ENCODE measurements at places on chromosomes 11 and 22.

GRCh38 chr11:86220653-86221052, 23.9 kb upstream of the EED start:
- no peak for DNase-seq

DNA sequence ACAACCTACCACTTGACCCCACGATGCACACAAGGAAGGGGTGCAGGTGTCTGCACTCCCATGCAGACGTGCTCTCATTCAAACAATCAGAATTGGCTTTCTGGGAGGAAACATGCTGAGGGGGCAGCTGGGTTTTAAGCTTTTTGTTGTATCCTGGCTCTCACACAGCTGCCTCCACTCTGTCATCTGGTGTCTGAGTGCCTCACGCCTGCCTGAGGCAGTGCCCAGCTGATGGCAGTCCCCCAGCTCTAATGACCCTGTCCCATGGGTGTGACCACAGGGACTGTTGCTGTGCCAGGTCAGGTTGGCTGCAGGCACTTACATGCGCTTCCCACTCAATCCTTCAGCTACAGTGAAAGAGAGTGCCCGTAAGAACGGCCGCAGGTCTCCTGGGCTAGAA, 53.7 kb downstream of the ARFGAP3 start:
- no peak for DNase-seq

DNA sequence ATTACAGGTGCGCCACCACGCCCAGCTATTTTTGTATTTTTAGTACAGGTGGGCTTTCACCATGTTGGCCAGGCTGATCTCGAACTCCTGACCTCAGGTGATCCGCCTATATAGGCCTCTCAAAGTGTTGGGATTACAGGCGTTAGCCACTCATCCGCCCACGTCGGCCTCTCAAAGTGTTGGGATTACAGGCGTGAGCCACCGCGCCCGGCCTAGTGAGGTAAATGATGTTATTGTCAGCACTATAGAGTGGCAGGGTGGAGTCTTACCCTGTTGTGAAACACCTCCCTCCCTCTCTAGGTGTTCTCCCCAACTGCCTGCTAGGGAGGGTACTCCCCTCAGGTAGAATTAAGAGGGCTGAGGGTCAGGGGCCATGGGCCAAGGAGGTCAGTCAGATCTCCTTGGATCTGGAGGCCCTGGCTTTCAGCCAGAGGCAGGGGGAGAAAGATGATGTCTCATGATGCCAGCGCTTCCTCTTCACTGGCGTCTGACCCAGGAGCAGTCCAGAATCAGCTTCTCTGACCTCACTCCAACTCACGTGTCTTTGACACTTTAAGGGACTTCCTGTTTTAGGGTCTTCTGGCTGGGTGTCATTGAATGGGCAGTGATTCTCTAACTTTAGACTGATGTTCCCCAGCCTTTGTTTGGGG, 2.0 kb downstream of the GGA1 start:
- DNase-seq, result no peak

DNA sequence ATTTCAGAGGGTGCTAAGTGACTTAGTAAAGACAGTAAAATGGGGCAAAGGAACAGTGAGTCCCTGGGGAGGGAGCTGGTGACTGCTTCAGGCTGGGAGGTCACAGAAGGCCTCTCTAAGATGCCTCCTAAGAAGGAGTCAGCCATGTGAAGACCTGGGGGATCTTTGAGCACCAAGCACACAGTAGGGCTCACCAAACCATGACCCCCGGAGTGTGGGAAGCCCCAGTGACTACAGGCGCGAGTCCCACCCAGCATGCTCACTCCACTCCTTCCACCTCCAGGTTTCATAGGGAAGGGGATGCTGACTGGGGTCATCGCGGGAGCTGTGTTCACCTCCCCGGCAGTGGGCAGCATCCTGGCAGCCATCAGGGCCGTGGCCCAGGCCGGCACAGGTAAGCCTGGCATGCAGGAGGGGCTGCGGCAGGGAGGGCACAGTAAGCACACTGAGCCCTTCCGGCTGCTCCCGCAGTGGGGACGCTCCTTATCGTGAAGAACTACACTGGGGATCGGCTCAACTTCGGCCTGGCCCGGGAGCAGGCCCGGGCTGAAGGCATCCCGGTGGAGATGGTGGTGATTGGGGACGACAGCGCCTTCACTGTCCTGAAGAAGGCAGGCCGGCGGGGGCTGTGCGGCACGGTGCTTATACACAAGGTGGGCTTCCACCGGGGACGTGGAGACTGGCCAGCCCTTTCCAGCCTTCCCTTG, 5.9 kb downstream of the TKFC start:
- no peak for DNase-seq

DNA sequence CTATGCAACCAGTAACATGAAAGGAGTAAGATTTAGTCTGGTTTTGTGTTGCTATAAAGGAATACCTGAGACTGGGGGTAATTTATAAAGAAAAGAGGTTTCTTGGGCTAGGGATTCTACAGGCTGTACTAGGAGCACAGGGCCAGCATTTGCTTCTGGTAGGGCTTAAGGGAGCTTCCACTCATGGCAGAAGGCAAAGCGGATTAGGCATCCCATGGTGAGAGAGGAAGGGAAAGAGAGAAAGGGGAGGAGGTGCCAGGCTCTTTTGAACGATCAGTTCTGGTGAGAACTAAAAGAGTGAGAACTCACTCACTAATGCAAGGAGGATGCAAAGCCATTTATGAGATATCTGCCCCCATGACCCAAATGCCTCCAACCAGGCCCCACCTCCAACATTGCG, 283.2 kb downstream of the OPCML start:
- DNase-seq, result no peak

DNA sequence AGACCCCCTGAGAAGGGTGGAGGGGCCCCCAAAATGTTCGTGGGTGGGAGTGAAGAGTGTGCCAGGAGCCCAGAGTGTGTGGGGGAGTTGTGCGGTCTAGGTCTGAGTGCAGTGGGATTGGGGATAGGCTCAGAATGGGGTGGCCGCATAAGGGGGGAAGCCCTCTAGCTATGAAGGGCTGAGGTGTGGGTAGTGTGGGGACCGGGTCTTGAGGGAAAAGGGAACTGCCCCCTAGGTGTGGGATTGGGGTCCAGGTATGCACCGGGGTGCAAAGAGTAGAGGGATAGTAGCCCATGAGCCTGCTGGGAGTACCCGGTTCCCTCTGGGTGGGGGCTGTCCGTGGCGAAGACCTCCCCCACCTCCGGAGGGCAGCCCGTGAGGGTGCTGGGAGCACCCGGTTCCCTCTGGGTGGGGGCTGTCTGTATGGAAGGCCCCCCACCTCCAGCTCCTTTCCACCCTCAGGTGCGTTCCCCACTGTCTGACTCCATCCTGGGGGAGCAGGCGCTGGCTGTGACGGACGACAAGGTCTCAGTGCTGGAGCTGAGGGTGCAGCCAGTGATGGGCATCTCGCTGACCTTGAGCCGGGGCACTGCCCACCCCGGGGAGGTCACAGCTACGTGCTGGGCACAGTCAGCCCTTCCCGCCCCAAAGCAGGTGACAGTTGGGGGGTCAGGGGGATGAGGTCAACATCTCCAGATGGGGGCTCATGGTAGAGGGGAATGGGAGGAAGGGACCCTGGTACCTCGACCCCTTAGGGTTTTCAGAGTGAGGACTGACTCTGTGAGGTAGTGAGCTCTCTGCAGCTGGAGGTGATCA, 10.7 kb downstream of the TMEM132A start:
- DNase-seq, result no peak
